Renal pelvis (tissue), 12 donors: ENCODE measurements at places on chromosomes 3 and 15.
A peak's percentile ranks its signal among the peaks of the same experiment; 100 is the strongest.

DNA sequence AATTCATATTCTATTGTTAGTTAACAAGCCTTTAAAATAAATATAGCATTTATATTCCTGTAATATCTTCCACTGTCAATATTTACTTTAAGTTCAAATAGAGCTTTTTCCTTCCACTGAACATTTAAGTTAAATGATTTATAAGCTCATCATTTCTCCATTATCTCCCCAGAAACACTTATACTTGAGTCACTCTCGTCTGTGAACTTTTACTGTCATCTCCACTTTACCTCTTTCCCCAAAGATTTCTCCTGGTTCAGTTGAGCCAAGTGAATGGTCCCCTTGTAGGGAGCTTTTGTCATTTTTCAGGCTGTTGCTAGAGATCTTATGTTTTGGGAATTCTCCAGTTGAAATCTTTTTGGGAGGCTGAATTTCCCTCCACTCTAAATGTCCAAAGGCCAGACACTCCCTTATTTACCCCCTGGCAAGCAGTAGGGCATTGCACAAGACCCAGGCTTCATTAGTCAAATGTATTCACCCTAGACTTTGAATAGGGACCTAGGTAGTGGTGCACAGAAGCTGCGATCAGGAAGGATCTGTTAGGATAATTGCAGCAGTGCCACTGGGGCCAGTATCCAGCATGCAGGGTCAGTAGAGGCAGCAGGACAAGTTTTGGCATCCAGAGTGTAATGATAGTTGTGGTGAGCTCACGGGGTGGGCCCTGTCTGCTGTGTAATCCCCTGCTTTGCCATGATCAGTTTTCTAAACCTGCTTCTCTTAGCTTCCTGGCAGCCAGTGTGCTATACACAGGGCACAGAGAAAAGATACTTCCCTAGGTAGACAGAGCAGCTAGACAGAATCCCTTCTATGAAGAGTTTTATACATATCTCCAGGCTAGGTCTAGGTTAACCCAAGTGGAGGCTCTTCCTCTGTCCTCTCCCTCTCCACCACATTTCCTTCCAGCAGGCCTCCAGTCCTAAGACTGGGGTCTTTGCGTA lies 356.5 kb upstream of the SLCO3A1 start:
- no peak for DNase-seq

GRCh38 chr3:27800261-27800660 lies 78.1 kb upstream of the EOMES start:
- no peak for DNase-seq

GRCh38 chr3:45131201-45131600 lies 15.0 kb downstream of the CDCP1 start:
- no peak for DNase-seq

DNA sequence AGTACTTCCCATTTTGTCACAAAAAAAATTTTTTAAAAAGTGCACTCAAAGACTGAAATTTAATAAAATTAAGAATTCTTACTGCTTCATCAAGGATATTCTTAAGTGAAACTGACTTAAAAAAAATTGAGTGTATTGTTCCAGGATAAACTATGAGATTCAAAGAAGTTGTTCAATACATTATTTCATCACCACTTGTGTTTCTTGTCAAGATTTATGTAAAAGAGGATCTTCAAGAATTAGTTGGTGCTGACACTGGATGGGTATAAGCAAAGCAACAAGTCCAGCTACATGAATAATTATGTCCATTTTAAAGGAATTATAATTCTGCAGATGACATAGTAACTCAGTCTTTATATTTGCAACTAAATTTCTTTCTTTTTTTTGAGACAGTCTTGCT lies 4.3 kb upstream of the AP4E1 start:
- no peak for DNase-seq

DNA sequence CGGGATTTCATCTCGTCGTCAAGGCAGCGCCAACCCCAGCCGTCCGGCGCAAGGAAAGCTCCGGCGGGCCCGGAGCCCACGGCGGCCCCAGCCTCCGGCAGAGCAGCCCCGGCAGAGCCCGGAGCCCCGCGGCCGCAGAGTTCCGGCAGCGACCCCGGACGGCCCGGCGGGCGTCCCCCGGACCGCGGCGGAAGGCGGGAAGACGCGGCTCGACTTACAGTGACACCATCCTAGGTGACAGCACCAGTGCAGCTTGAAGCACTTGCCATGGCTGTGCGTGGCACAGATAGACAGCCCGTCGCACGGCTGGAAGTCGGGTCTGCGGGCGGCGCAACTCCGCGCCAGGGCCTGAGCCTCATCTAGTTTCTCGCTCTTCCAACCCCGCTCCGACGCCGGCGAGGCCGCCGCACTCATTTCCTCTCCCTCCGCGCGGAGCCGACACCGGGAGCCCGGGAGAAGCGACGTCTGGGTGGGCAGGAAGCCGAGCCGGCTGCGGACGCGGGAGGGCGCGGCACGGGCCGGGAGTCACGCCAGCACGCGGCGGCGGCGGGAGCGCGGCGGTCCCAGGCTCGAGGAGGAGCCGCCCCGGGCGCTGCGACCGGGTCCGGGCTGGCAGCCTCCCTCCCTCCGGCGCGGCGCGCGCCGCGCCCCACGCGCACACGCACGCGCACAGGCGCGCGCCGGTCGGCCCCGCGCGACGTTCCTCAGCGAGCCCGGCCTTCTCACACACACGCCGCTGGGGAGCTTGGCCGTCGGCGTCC lies at the start of gene C3orf70:
Gene C3orf70, minus strand, starts transcription at position 651 of the 761 bp plus-strand sequence. Its CDS starts 237 bp downstream, at position 414.
- peak; percentile 62 for DNase-seq

GRCh38 chr3:78235841-78236240 lies 1195.9 kb downstream of the ROBO2 start:
- no peak for DNase-seq
